RKO (cell line): ENCODE measurements at places on chromosomes 7 and 10.

GRCh38 chr7:158353606-158354570, 233.7 kb downstream of the PTPRN2 start:
- DNase-seq = peak; percentile 48

DNA sequence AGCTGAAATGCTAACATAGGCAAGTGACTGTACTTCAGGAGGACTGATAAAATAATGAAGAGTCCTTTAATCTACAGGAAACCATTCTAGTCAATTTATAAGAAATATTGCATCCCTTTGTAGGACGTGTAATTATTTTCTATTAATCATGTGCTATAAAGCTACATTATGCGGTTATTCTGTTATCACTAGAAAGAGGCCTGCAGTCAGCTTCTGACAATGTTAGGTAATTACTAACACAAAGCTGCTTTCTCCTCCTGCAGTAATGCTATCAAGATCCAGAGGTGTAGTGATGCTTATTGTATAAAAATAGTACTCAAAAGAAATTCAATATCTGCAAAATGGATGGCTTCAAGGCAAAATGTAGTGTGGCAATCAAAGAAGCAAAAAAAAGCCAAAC, 191.1 kb downstream of the SKAP2 start:
- no peak for DNase-seq

- DNase-seq = no peak
These were observed 30.7 kb downstream of the ST8SIA6 start for GRCh38 chr10:17423632-17424186.

DNA sequence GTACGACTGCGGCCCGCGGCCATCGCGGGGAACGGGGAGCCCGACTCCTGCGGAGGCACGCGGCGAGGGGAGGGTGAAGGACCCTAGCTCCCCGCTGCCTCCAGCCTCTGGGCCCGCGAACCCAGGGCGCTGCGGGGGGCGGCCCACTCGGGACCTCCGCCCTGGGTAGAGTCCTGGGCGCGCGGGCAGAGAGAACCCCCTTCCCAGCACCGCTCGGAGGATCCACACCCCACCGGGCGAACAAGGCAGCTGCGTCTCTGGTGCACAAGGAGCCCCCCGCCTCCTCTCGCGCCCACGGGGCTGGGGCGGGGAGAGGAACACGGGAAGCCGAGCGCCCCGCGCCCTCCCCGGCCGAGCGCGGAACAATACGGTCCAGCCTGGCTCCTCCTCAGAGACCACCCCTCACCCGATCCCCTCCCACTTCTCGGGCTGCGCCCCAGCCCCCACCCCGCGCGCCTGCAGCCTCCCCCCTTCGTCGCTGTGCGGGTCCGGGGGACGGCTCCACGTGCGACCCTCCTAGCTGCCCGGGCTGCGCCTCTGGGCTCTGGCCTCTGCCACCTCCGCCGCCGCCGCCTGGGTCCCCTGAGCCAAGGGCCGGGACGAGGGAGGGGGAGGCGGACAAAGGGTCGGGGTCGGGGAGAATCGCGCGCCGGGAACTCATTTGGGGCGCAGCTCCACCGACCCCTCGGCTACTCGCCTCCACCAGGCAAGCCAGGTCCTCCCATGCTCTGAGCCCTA, at the start of gene WDR86:
Gene WDR86, minus strand, starts transcription at position 372 of the 738 bp plus-strand sequence. CDS start 449 bp downstream, outside the sequence.
- no peak for DNase-seq

DNA sequence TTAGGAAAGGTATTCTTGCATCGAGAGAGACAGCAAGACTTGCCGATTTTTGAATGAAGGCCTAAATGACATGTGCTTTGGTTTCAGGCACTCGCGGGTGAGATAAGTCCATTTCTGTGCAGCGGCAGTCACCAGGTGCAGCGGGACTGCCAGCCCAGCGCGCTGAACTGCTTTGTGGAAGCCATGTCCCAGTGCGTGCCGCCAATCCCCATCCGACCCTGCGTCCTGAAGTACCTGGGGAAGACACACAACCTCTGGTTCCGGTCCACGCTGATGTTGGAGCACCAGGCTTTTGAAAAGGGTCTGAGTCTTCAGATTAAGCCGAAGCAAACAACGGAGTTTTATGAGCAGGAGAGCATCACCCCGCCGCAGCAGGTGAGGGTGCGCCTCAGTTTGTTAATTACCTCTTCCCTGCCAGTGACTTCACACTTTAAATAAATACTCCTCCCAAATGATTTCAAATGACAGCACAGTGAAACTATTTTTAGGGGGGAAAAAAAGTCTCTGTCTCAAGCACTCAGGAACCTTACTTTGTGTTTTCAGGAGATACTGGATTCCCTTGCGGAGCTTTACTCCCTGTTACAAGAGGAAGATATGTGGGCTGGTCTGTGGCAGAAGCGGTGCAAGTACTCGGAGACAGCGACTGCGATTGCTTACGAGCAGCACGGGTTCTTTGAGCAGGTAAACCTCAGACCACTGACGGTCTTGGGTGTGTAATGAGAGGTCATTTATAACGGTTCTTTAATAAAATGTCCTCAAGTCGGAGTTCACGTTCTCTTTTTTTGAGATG, 98.3 kb downstream of the TRRAP start:
- DNase-seq = no peak

DNA sequence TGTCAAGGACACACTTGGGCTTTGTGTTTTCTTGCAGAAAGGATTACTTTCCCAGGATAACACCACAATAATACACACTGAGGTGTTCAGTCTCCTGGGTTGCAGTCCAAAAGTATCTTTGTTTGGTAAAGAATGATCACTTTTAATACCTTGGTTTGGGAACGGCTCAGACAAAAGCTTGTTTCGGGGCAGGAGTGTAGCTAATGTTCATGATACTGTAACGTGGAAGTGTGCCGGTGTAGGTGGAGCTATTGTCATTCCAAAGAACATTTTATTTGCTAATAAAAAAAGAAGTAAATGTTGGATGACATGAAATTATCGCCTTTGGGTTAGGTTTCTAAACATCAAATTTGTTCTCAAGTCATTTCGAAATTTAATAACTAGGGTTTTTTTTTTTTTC, 1.2 kb downstream of the EIF4H start:
- peak; percentile 28 for DNase-seq

DNA sequence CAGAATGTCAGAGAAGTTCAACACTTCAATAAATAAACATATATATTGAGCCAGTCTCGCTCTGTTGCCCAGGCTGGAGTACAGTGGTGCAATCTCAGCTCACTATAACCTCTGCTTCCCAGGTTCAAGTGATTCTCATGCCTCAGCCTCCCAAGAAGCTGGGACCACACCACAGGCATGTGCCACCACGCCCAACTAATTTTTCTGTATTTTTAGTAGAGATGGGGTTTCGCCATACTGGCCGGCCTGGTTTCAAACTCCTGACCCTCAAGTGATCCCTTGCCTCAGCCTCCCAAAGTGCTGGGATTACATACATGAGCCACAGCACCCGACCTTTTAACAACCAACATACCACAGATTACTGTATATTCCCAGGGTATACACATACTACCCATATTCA, 134.2 kb downstream of the JMJD1C start:
- no peak for DNase-seq

DNA sequence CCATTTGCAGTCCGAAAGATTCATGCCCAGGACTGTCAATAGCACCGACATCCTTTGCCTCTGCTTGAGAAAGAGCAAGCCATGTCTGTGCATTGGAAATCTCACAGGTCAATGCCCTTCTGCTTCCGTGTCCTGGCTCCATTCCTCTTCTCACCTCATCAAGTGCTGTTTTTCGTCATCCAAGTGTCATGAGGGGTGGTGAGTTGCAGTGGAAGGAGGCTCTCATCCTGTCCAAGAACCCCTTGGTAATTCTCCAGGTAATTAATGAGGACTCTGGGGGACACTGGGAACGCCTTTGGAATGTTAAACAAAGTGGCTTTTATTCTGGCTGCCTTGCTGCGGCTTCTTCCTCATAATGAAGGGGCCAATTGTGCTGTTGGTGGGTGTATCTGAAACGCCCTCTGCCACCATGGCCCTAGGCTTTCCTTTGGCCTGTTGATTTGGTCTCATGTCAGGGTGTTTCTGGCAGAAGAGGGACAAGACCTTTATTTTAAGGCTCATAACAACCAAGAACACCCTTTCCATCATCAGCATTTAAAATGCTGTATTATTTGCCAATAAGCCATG, 57.7 kb downstream of the PPP1R3C start:
- DNase-seq = no peak

DNA sequence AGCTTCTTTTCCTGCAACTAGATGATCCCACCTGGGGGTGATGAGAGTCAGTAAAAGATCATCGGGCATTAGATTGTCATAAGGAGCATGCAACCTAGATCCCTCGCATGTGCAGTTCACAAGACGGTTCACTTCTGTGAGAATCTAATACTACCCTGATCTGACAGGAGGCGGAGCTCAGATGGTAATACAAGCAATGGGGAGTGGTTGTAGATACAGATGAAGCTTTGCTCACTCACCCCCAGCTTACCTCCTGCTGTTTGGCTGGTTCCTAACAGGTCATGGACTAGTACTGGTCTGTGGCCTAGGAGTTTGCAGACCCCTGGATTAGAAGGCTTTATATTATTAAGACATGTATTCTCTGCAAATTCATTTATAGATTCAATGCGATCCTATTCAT, 181.6 kb upstream of the MGMT start:
- DNase-seq = no peak

DNA sequence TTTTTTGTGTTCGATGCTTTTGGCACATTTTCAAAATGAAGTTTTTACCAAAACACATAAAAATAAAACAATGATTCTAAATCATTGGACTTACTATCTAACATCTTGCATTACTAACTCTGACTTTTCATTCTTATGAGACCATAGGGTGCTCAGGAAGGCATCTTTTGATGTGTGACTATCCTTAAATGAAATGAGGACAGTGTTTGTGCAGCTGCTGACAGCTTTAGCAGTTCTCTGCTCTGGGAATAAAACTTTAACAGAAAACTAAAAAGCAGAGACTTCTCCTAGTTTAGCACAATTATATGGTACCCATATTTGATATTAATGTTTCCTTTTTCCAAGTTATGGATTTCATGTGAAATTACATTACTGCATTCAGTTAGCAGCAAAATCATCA, 471.6 kb downstream of the ARL4A start:
- no peak for DNase-seq

DNA sequence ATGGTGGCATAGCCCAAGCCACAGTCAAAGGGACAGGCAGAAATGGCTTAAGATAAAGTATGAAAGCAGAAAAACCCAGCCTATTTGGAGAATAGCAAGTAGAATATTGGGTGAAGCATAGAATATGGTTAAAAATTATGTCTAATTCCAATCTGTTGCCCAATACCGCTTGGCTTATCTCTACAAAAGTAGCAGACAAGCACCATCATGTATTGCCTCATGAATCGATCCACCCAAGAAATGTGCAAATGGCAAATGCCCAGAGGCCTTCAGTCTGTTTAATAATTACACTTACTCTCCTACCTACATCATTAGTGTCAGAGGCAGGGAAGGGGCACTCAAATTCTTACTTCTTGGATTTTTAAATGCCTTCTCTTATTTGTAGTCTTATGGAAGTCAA, 130.9 kb upstream of the ADAM12 start:
- no peak for DNase-seq

DNA sequence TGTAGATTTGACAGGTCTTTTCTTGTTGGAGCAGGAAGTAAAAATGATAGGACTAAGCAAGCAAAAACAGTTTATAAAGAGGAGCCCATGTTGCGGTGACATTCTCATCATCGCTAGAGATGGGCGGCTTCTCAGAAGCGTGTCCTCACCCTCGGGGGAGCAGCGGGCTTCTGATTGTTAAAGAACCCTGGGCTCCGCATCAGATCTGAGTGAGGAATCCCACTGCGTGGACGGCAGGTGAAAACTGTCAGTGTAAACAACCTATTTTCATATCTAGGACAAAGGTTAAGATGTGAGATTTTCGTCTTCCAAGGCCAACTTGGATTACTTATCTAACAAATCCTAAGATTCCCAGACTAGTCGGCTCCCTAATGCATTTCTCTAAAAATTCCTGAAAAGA, 177.6 kb downstream of the ADARB2 start:
- DNase-seq = no peak

- no peak for DNase-seq
These were observed 8.0 kb downstream of the ZNF518A start for GRCh38 chr10:96138102-96138501.

GRCh38 chr10:50988792-50989191, 85.5 kb upstream of the PRKG1 start:
- peak; percentile 27 for DNase-seq
